ENCODE measurements at places on chromosomes 7 and 10. TPM values are rescaled to one million over a fixed set of nuclear protein-coding genes. Genes with fewer than 3 reads are reported as not detected.

FAM237B gene
- not detected for total RNA-seq

RASA4B gene
- 6.3 TPM for total RNA-seq

LRRD1 gene
- 0.43 TPM for total RNA-seq

ANKRD1 gene
- 8,251 TPM for total RNA-seq

DNA sequence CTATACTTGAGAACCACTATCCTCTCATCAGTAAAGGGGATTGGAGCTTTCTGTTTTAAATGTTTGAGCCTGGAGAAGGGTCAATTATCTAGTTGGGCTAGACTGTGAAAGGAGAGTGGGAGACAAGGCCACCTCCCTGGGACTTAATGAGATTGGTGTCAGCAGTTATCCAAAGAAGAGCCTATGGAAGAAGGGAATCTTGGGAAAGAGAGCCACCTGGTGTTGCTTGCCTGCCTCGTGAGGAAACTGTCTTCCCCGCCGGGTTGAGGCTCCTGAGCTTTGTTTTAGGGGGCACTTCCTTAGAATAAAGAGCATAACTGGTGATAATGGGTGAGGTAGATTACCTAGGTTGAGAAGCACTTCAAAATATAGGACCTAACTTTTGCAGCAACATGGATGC is 32.0 kb upstream of the ABCB4 start:
- DNase-seq: no peak

DNA sequence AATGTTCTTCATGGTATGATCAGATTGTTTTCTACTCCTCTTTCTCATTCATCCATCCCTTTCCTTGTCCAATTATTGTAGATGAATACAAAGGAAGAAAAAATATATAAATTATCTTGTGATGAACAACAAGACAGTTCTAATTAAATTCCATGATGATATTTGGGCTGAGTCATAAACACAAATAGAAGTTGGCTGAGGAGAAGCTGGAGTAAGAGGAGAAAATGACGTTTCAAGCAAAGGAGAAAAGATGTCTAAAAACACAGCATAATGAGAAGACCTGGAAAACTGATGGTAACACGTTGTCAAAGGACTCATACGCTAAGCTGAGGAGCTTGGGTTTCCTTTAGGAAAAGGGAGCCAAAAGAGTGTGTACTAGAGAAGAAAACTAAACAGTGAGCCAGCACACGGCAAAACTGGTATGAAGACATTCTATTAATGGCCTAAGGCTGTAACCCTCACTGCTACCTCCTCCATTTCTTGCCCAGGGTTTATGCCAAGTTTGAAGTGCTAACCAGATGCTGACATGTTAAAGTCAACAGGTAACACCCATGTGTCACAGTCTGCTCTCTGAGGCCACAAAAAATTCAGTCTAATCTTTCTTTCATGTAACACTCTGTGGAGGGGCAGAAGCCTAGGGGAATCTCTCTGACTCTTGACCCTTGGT is 26.1 kb downstream of the ZFAND4 start:
- no peak for DNase-seq

GRCh38 chr10:97076781-97077180 is 109.0 kb downstream of the SLIT1 start:
- DNase-seq: no peak

- peak; percentile 75 for DNase-seq
These were observed 10.3 kb downstream of the FLNC start for GRCh38 chr7:128840326-128841170.

- DNase-seq: no peak
These were observed 60.2 kb upstream of the FAM133B start for GRCh38 chr7:92650391-92650790.

Measured in cardiac septum (tissue), 1 donor.